ENCODE measurements at places on chromosomes 3 and 15. TPM values are rescaled to one million over a fixed set of nuclear protein-coding genes. Genes with fewer than 3 reads are reported as not detected.
A peak's percentile ranks its signal among the peaks of the same experiment; 100 is the strongest.

Gene LMLN
- 21.1 TPM for total RNA-seq

Gene NPAP1
- total RNA-seq: not detected

Gene FGF7
- not detected for total RNA-seq

Gene SLC12A1
- not detected for total RNA-seq

Gene ELP6
- total RNA-seq: 38.8 TPM

Gene OR5H15
- total RNA-seq: not detected

Gene LXN
- total RNA-seq: not detected

Gene IL17RE
- 22.7 TPM for total RNA-seq

DNA sequence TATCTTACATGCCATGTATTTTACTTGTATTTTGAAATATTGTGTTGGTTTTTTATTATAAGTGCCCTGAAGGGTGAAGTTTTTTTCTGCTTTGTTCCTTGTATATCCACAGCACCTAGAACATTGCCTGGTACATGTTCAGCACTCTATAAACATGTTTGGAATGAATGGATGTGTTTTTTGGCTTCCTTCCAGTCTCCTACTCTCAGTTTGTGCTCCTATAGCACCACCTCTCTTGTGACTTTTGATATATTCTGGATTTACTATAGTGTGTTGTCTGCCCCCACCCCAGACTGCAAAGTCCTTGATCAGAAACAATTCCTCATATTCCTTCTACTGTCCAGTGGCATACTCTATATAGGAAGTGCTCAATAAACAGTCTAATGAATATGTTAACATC is 60.6 kb downstream of the PLCL2 start:
- no peak overlapping the region for H3K4me3 ChIP-seq
- DNase-seq: no peak
- H3K27ac ChIP-seq: no peak overlapping the region
- H3K4me1 ChIP-seq: no peaks in the 10 kb centered on the region
- no peaks in the 10 kb centered on the region for H3K36me3 ChIP-seq

GRCh38 chr3:13796701-13797460 is 83.0 kb downstream of the WNT7A start:
- H3K27ac ChIP-seq: no peak overlapping the region
- H3K4me1 ChIP-seq: peaks cover under 1% of the 10 kb centered on the region
- no peak overlapping the region for H3K4me3 ChIP-seq
- no peaks in the 10 kb centered on the region for H3K36me3 ChIP-seq
- no peaks in the 10 kb centered on the region for H3K27me3 ChIP-seq

GRCh38 chr3:9037144-9037711 is 74.0 kb upstream of the RAD18 start:
- DNase-seq: no peak
- no peak overlapping the region for H3K27ac ChIP-seq
- H3K4me3 ChIP-seq: no peak overlapping the region
- H3K27me3 ChIP-seq: no peaks in the 10 kb centered on the region

DNA sequence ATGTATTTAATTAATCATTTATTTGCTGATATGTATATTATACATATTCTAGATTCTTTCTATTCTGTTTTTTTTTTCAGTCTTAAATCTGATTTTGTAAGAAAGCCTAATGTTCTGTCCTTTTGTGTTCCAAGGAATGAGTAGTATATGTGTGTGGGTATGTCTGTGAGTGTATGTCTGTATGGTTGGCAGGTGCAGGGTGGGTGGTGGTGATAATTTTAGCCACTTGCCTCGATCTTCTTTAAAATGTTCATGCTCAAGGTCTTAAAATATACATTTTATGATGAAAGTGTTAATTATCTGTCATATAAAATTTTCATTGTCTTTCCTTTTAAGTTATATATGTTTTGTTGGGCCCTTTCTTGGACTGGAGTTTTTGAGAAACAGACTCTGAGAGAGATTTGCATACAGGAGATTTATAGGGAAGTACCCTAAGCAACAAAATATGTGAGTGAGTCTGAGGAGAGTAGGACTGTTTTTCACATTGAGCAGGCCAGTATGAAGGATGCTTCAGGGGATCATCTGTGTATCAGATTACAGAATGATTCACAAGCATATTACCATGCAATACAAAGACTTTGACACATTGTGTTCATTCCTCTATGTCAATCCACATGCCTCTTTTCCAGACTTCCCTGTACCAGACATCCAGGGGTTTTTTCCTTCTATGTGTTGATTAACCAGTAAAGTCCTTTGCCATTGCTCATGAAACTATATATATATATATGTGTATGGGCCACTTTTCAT is 211.0 kb upstream of the DPPA4 start:
- DNase-seq: no peak
- H3K36me3 ChIP-seq: no peaks in the 10 kb centered on the region
- H3K27me3 ChIP-seq: no peaks in the 10 kb centered on the region

DNA sequence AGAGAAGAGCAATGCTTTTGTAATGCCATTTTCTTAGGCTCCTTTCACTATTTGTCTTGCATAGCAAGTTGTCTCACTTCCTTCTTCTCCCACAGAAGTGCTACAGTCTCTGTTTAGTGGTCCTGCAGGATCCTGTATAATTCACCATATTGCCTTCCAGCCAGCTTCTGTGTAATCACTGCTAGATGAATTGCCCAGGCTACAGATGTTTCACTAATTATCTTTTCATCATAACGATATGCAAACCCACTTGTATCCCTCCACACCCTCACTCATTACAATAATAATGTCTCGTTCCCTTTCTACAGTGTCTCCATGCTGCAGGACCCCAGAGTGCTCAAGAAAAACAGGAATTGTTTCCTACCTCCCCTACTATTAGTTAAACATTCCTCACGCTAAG is 402.9 kb downstream of the TBL1XR1 start:
- no peak overlapping the region for H3K27ac ChIP-seq
- peaks cover 12% of the 10 kb centered on the region for H3K4me1 ChIP-seq
- DNase-seq: no peak
- no peaks in the 10 kb centered on the region for H3K27me3 ChIP-seq
- H3K4me3 ChIP-seq: no peak overlapping the region

DNA sequence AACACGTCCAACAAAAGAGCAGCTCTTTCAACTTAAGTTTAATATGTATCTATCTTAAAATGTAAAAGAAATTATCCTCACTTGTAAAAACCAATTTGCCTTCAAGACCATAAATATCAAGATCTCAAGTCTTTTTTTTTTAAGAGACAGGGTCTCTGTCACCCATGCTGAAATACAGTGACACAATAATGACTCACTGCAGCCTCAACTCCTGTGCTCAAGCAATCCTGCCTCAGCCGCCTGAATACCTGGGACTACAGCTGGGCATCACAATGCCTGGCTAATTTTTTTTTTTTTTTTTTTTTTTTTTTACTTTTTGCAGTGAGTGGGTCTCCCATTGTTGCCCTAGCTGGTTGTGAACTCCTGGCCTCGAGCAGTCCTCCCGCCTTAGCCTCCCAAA is 26.0 kb downstream of the ACAP2 start:
- DNase-seq: peak; percentile 26
- H3K4me3 ChIP-seq: no peak overlapping the region
- peak overlapping the region; percentile 10 for H3K27ac ChIP-seq
- no peaks in the 10 kb centered on the region for H3K36me3 ChIP-seq
- H3K4me1 ChIP-seq: peaks cover 9% of the 10 kb centered on the region
- H3K27me3 ChIP-seq: no peaks in the 10 kb centered on the region

- no peaks in the 10 kb centered on the region for H3K27me3 ChIP-seq
- no peak overlapping the region for H3K4me3 ChIP-seq
- no peak for DNase-seq
- peaks cover 42% of the 10 kb centered on the region for H3K36me3 ChIP-seq
- no peak overlapping the region for H3K27ac ChIP-seq
Observed at GRCh38 chr3:170107941-170108340, 70.1 kb downstream of the GPR160 start.

DNA sequence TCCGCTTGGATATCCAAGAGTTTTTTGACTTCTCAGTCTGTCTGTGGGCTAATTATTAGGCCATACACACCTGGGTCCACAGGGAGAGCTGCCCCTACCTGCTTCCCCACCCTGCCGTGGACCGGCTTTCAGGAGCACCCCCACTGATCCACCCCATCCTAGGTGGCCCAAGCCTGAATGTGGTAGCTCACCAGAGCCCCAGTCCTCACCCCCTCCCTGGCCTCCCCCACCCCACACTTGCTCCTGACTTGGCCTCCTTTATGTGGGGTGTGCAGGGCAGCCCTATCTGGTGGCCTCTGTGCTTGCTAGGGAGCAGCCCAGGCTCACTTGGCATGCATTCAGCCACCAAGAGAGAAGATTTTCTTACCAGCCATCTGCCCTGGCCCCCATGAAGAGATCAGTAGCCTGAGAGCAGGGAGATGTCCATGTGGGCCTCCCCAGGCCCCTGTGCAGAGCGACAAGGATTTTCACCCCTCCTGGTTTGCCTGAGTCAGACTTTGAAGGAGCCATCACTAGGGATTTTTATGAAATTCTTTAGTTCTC is 11.2 kb downstream of the LRRK1 start:
- no peaks in the 10 kb centered on the region for H3K27me3 ChIP-seq
- no peak overlapping the region for H3K4me3 ChIP-seq
- 0 out of 2 replicates have a peak, but pooled peaks cover 11% of the 10 kb centered on the region for H3K36me3 ChIP-seq
- DNase-seq: no peak
- H3K27ac ChIP-seq: no peak overlapping the region

GRCh38 chr15:95254263-95254662 is 1022.9 kb downstream of the MCTP2 start:
- no peak for DNase-seq
- no peaks in the 10 kb centered on the region for H3K27me3 ChIP-seq
- H3K4me1 ChIP-seq: no peaks in the 10 kb centered on the region

GRCh38 chr3:134437211-134437752 is 48.5 kb downstream of the ANAPC13 start:
- no peak overlapping the region for H3K4me3 ChIP-seq
- no peak for DNase-seq
- 0 out of 2 replicates have a peak, but pooled peaks cover 6% of the 10 kb centered on the region for H3K4me1 ChIP-seq
- H3K27ac ChIP-seq: no peak overlapping the region

- H3K4me1 ChIP-seq: no peaks in the 10 kb centered on the region
- H3K27ac ChIP-seq: no peak overlapping the region
- no peak overlapping the region for H3K4me3 ChIP-seq
- H3K36me3 ChIP-seq: no peaks in the 10 kb centered on the region
- DNase-seq: no peak
- H3K27me3 ChIP-seq: no peaks in the 10 kb centered on the region
Observed at GRCh38 chr15:35519541-35520149, 26.3 kb downstream of the DPH6 start.

DNA sequence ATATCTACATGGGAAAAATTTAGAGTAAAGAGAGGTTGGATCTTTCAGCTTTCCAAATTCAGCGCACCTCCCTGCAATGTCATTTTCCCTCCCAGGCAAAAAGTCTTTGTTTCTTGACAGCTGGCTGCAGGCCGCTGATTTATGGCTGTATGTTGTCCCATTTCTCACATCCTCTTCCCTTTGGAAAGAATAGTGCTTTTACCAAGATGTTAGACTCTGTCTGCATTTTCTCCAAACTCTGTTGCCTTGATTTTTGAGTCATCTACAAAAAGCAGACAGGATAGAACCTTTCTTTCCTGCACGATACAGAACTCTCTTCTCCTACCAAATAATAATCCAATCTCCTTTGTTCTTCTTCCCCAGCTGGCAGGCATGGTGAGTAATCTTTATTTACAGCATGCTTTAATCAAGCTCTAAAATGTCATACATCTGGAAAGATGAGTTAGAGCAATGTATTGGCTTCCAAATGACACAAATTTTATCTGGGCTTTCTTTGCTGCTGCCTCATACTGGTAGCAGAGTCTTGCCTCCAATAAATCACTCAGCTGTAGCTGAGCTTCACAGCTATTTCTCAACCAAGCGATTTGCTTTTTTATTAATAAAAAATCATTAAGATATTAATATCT is 101.9 kb downstream of the PIK3R4 start:
- no peak for DNase-seq
- no peak overlapping the region for H3K27ac ChIP-seq
- H3K36me3 ChIP-seq: no peaks in the 10 kb centered on the region
- no peak overlapping the region for H3K4me3 ChIP-seq
- H3K4me1 ChIP-seq: no peaks in the 10 kb centered on the region
- peaks cover 12% of the 10 kb centered on the region for H3K27me3 ChIP-seq

DNA sequence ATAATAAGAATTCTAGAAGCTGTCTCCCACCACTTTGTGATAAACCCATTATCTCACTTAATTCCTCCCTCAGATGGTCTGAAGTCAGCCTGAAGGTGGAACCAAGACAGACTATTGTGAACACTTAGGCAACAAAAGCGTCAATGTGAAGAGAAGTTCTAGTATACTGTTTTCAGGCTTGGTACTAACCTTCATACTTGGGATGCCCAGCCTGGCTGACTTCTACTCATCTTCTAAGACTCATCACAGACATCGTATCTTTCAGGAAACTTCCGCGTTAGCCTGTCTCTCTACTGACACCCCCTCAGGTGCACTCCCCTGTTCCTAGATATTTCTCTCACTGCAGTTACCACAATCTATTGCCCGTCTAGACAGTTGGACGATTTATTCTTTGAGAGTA is 201.2 kb downstream of the SATB1 start:
- no peak overlapping the region for H3K4me3 ChIP-seq
- H3K27ac ChIP-seq: no peak overlapping the region
- no peaks in the 10 kb centered on the region for H3K36me3 ChIP-seq
- no peak for DNase-seq

DNA sequence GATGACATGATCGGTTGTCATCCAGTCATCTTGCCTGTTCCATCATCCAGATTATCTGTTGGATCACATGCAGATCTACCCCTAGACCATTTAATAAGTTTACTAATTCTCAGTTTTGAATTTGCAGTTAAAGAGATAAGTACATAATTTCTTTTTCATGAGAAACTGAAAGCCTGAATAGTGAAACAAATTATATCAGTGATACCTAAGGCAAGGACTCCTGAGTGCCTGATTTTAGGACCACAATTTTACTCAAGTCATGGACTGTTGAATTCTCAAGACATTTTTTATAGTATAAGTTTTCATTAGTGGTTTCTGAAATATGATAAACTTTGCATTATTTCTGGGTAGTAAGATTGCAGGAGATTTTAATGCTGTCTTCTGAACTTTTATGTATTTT is 13.2 kb downstream of the SIDT1 start:
- no peak for DNase-seq
- no peak overlapping the region for H3K27ac ChIP-seq
- H3K4me3 ChIP-seq: no peak overlapping the region
- H3K27me3 ChIP-seq: no peaks in the 10 kb centered on the region
- no peaks in the 10 kb centered on the region for H3K36me3 ChIP-seq
- H3K4me1 ChIP-seq: no peaks in the 10 kb centered on the region

DNA sequence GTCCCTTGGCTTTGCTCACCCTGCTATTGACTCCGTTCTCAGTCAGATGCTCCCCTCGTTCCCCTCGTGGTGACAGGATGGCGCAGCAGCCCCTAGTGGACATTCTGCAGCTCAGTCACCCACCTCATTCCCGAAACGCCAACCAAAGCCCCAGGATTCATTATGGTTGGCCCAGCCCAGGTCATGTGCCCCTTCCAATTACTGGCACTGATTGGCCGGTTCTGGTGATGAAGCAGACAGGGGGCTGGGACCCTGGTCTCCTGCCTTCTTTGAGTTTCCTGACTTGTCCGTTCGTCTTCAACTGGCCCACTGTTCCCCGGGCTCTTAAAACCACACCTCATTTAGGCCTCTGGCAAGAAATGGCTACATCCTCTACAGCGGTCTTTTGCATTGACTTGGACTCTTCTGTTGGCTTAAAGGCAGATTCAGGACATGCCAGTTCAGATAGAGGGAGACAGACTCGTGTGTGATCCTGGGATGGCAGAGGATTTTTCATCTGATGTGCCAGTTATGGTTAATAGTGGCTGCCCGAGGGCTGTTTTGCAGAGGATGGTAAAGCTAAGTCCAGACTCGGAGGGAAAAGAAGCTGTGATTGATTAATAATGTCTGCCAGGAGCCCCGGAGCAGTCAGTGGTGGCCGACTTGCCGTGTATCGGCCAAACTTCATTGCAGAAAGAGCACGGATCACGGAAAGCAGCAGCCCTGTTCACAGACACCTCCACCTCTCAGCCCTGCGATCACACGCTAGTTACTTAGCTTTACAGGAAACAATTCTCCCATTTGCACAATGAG is 37.8 kb downstream of the LSM3 start:
- no peaks in the 10 kb centered on the region for H3K36me3 ChIP-seq
- H3K27me3 ChIP-seq: no peaks in the 10 kb centered on the region
- peak overlapping the region; percentile 15 for H3K4me3 ChIP-seq
- no peak overlapping the region for H3K27ac ChIP-seq
- DNase-seq: peak; percentile 56
